Spleen (tissue), 13 donors: ENCODE measurements at places on chromosomes 3 and 15. TPM values are rescaled to one million over a fixed set of nuclear protein-coding genes. Genes with fewer than 3 reads are reported as not detected.

DNA sequence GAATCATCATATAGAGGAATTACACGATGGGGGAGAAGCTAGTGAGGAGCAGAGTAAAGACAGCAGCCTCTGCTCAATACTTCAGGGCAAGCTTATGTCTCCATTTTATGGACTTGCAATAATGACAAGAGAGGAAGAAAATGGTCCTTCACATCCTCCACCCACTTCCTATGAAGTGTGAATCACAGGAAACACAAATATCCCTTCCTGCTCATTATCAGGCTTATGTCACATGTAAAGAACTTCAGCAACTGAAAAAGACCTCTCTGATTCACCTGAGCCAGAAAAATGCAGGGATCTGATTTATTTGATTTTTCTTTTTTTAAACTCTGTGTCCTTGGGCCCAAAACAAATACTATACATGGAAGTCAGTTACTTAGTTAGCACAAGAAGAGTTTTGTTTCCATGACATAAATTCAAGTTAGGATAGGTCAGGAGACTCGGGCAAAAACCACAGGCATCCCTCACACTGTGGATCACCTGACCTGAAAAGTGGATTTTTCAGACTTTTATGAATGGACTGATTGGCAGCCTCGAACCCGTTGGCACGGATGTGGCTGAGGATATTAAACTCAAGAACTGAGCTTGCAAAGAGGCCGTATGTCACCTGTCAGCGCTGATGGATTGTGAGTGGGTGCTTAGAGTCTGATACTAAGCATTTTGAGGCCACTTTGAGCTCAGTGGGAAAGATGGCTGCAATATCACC is 620.8 kb upstream of the MDFIC2 start:
- H3K36me3 ChIP-seq, result no peaks in the 10 kb centered on the region
- H3K27ac ChIP-seq, result no peak overlapping the region
- no peak overlapping the region for H3K4me3 ChIP-seq
- DNase-seq, result no peak

DNA sequence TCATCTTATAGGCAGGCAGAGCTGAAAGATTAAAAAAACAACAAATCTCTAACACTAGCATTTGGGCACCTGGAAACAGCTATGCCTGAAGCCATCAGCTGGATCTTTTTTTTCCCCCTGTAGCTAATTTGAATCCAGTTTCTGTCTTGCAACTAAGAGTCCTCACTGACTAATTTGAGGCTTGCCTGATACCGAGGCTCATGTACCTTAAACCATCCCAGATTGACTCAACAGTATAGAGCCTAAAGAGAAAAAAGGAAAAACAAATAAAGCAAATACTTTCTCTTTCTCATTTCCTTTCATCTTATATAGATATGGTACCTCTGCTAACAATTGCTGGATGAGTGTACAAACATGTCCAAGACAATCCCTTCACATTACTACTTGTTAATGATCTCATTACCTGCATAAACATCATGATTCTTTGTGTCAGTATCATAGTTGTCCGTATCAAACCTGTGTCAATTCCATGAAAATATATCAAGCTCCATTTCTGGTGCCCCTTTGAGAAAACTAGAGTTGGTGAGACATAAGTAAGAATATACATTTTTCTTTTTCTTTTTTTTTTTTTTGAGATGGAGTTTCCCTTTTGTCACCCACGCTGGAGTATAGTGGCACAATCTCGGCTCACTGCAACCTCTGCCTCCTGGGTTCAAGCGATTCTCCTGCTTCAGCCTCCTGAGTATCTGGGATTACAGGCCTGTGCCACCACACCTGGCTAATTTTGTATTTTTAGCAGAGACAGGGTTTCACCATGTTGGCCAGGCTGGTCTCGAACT is 43.1 kb downstream of the BHLHE40 start:
- peaks cover 12% of the 10 kb centered on the region for H3K4me1 ChIP-seq
- H3K27me3 ChIP-seq, result no peaks in the 10 kb centered on the region
- H3K4me3 ChIP-seq, result no peak overlapping the region
- H3K36me3 ChIP-seq, result no peaks in the 10 kb centered on the region
- no peak for DNase-seq

DNA sequence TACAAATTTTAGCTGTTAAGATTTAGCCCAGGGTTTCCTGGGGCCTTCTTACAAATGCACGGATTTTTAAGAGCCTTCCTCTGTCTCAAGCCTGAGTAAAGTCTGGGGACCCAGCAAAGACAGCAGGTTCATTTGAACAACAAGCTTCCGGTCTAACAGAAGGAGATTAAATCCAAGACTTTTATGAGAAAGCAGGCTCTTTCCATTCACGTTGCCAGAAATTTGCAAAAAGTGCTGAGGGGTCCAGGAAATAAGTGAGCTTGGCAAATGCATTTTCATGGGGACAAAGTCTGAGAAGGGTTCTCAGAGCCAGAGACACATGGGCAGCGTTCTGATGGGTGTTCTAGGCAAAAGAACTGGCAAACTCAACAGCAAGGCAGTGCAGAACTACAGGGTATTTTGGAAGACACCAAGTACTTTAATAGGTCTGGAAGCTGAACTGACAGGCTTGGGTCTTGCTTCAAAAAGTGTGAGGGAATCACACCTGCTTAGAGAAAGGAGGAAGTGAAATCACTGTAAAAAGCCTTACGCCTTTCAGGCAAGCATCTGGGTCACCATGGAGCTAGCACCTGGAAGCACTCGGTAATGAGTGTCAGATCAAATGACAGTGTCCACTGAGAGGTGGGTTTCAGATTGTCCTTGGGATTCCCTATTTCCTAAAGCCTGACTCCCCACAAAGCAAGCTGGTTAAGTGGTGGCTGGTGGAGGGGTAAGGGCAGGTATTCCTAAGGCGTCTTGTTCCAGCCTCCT is 115.8 kb upstream of the ARHGEF3 start:
- no peaks in the 10 kb centered on the region for H3K27me3 ChIP-seq
- peaks cover 54% of the 10 kb centered on the region for H3K4me1 ChIP-seq
- no peak for DNase-seq
- H3K36me3 ChIP-seq, result no peaks in the 10 kb centered on the region
- H3K27ac ChIP-seq, result peak overlapping the region; percentile 55

GRCh38 chr3:69338911-69339310 is 47.0 kb downstream of the FRMD4B start:
- peaks cover 4% of the 10 kb centered on the region for H3K36me3 ChIP-seq
- H3K4me3 ChIP-seq, result no peak overlapping the region
- H3K27ac ChIP-seq, result no peak overlapping the region
- no peaks in the 10 kb centered on the region for H3K27me3 ChIP-seq

GRCh38 chr15:58284293-58284692 is 146.1 kb downstream of the AQP9 start:
- H3K4me1 ChIP-seq, result no peaks in the 10 kb centered on the region
- H3K36me3 ChIP-seq, result no peaks in the 10 kb centered on the region
- no peaks in the 10 kb centered on the region for H3K27me3 ChIP-seq

GRCh38 chr3:122430371-122430770 is 14.5 kb upstream of the WDR5B start:
- DNase-seq, result no peak
- peaks cover 80% of the 10 kb centered on the region for H3K36me3 ChIP-seq
- H3K27me3 ChIP-seq, result no peaks in the 10 kb centered on the region
- H3K27ac ChIP-seq, result no peak overlapping the region

DNA sequence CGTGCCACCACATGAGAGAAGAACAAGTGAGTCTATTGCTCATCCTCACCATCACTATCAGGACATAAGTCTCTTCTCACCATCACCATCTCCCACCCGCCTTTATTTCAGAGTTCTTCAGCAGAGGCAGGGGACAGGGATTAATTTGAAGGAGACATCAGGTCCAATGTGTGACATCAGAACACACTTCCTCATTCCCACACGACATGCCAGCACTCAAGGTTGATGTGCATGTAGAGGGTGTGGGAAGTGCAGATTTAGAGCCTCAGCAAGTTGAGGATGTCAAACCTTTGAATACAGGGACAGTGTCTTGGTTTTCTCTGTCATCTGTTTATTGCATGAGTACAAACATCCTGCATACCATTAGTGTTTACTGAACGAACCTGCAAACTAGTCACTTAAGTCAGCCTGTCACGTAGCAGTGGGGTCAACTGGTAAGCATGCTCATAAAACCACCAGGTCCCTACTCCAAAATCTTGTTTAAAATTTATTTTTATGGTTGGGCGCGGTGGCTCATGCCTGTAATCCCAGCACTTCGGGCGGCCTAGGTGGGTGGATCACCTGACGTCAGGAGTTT is 104.4 kb downstream of the MYLK start:
- no peak overlapping the region for H3K27ac ChIP-seq
- DNase-seq, result no peak
- no peaks in the 10 kb centered on the region for H3K4me1 ChIP-seq
- H3K4me3 ChIP-seq, result no peak overlapping the region
- H3K27me3 ChIP-seq, result no peaks in the 10 kb centered on the region

GRCh38 chr15:76533995-76534394 is 197.4 kb downstream of the ISL2 start:
- H3K27ac ChIP-seq, result peak overlapping the region; percentile 49
- no peak for DNase-seq
- H3K36me3 ChIP-seq, result no peaks in the 10 kb centered on the region
- no peaks in the 10 kb centered on the region for H3K27me3 ChIP-seq

DNA sequence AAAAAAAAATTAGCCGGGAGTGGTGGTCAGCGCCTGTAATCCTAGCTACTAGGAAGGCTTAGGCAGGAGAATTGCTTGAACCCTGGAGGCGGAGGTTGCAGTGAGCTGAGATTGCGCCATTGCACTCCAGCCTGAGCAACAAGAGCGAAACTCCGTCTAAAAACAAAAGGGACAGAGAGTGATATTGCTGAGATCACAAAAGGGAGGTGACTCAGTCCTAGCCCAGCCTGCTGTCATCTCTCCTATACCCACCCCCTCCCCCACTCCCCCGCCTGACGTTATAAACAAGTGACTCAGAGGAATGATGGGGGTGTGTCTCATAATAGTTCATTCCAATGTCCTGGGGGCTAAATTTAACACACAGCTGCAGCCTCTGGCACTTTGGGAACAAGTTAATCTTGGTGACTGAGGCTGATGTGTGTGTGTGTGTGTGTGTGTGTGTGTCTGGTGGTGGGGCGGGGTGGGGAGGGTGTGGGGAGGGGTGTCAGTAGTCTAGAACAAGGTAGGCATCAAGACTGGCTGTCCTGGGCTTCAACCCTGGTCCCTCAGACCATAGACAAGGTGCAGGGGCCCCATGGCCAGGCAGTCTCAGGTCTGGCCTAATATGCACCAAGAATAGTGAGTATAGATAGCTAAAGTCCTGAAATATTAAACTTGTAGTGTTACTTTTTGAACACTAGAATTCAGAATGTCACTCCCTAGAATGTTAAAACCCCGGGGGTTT is 1.3 kb upstream of the KLHL40 start:
- H3K4me1 ChIP-seq, result peaks cover 10% of the 10 kb centered on the region
- H3K27me3 ChIP-seq, result peaks cover 34% of the 10 kb centered on the region
- no peak for DNase-seq
- H3K27ac ChIP-seq, result no peak overlapping the region
- H3K36me3 ChIP-seq, result no peaks in the 10 kb centered on the region

- no peaks in the 10 kb centered on the region for H3K36me3 ChIP-seq
- no peaks in the 10 kb centered on the region for H3K27me3 ChIP-seq
- peaks cover 77% of the 10 kb centered on the region for H3K4me1 ChIP-seq
- no peak for DNase-seq
Observed at GRCh38 chr3:44974416-44974815, 1.6 kb downstream of the ZDHHC3 start.

- DNase-seq, result peak; percentile 74
- no peaks in the 10 kb centered on the region for H3K27me3 ChIP-seq
- peak overlapping the region; percentile 87 for H3K27ac ChIP-seq
- H3K4me3 ChIP-seq, result peak overlapping the region; percentile 89
- H3K36me3 ChIP-seq, result peaks cover 42% of the 10 kb centered on the region
Observed at GRCh38 chr3:186570941-186571643, 572 bp downstream of the DNAJB11 start.

- DNase-seq, result no peak
- H3K4me1 ChIP-seq, result no peaks in the 10 kb centered on the region
- peaks cover 20% of the 10 kb centered on the region for H3K27me3 ChIP-seq
- no peak overlapping the region for H3K4me3 ChIP-seq
Observed at GRCh38 chr15:29225534-29226234, 43.9 kb downstream of the NSMCE3 start.

- H3K27me3 ChIP-seq, result peaks cover 11% of the 10 kb centered on the region
- no peak for DNase-seq
- no peaks in the 10 kb centered on the region for H3K36me3 ChIP-seq
Observed at GRCh38 chr15:59885832-59886231, 118.3 kb upstream of the FOXB1 start.

DNA sequence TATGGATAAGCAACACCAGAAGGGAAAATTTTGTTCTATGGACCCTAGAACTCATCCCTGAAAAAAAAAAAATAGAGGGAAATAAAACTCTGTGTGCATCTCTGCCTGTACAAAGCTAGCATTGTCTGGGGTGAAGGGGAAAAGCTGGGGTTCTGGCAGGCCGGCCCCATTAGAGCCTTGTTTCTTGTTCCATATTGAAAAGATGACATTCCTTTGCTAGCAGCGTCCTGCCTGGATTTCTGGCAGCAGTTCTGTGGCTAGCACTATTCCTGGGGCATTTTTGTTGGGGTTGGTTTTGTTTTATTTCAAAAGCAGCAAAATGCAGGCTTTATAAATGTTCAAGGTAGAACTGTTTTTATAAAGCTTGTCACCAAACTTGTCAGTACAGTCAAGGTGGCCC is 45.2 kb downstream of the RARB start:
- H3K27ac ChIP-seq, result no peak overlapping the region
- no peaks in the 10 kb centered on the region for H3K36me3 ChIP-seq
- H3K27me3 ChIP-seq, result no peaks in the 10 kb centered on the region
- H3K4me1 ChIP-seq, result peaks cover 15% of the 10 kb centered on the region
- DNase-seq, result no peak

- peaks cover 25% of the 10 kb centered on the region for H3K4me1 ChIP-seq
- peak within 1 kb of the TSS; percentile 24 for H3K27ac ChIP-seq
- H3K27me3 ChIP-seq, result peaks cover 11% of the 10 kb centered on the region
- no peak for DNase-seq
Observed at GRCh38 chr15:75712668-75713337, at the start of gene CSPG4. Gene CSPG4, minus strand, starts transcription at chr15:75712848. Its CDS starts 93 bp downstream, at chr15:75712755.

GRCh38 chr3:75176937-75177336 is 487.2 kb upstream of the FRG2C start:
- no peaks in the 10 kb centered on the region for H3K27me3 ChIP-seq
- H3K4me3 ChIP-seq, result no peak overlapping the region
- no peaks in the 10 kb centered on the region for H3K36me3 ChIP-seq
- no peak for DNase-seq

DNA sequence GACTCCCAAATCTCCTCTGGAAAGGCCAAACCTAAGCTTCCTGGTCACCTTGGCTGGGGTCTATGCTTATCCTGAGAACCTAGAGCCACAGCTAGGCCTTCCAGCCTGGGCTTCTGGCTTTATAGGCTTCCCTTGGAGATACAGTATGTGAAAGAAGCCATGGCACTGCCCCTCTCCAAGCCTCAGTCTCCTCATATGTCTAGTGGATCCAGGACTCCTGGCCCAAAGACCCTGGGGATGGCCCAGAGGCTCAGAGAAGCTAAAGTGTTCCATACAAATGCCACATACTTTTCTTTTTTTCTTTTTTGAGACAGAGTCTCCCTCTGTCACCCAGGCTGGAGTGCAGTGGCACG is 8.6 kb downstream of the ACAA1 start:
- H3K4me3 ChIP-seq, result no peak overlapping the region
- H3K27me3 ChIP-seq, result no peaks in the 10 kb centered on the region
- DNase-seq, result no peak
- H3K36me3 ChIP-seq, result peaks cover 90% of the 10 kb centered on the region
- H3K27ac ChIP-seq, result no peak overlapping the region
- peaks cover 28% of the 10 kb centered on the region for H3K4me1 ChIP-seq

The ACTRT3 gene
- 0.70 TPM for total RNA-seq

The RYR3 gene
- total RNA-seq, result 5.9 TPM

The KBTBD13 gene
- total RNA-seq, result not detected

The C2CD4A gene
- total RNA-seq, result not detected

The TEX9 gene
- 7.6 TPM for total RNA-seq

The VPS18 gene
- 29.1 TPM for total RNA-seq

The P2RY13 gene
- total RNA-seq, result 78.3 TPM

The SLC22A13 gene
- total RNA-seq, result 1.6 TPM

The NUP210 gene
- 68.8 TPM for total RNA-seq
